Uterus (tissue), 4 donors: ENCODE measurements at places on chromosomes 5 and 9. TPM values are rescaled to one million over a fixed set of nuclear protein-coding genes. Genes with fewer than 3 reads are reported as not detected.

TEX10 gene
- total RNA-seq: 22.8 TPM

CPLANE1 gene
- total RNA-seq: 22.4 TPM

PRDM9 gene
- not detected for total RNA-seq

F2RL1 gene
- total RNA-seq: 2.1 TPM

SNCAIP gene
- 44.1 TPM for total RNA-seq

CAMK2A gene
- 6.7 TPM for total RNA-seq

GRCh38 chr5:76445063-76445462, 42.0 kb downstream of the IQGAP2 start:
- no peaks in the 10 kb centered on the region for H3K36me3 ChIP-seq
- no peak overlapping the region for H3K27ac ChIP-seq
- no peaks in the 10 kb centered on the region for H3K27me3 ChIP-seq
- H3K4me3 ChIP-seq: no peak overlapping the region

DNA sequence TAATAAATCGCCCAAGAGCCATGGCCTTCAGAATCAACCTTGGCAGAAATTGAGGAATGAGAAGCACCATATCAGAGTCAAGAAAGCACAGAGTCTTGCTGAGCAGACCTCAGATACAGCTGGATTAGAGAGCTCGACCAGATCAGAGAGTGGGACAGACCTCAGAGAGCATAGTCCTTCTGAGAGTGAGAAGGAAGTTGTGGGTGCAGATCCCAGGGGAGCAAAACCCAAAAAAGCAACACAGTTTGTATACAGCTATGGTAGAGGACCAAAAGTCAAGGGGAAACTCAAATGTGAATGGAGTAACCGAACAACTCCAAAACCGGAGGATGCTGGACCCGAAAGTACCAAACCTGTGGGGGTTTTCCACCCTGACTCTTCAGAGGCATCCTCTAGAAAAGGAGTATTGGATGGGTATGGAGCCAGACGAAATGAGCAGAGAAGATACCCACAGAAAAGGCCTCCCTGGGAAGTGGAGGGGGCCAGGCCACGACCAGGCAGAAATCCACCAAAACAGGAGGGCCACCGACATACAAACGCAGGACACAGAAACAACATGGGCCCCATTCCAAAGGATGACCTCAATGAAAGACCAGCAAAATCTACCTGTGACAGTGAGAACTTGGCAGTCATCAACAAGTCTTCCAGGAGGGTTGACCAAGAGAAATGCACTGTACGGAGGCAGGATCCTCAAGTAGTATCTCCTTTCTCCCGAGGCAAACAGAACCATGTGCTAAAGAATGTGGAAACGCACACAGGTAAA, 4.5 kb downstream of the NFX1 start:
- no peaks in the 10 kb centered on the region for H3K36me3 ChIP-seq
- H3K4me3 ChIP-seq: no peak overlapping the region
- H3K27ac ChIP-seq: no peak overlapping the region
- no peak for DNase-seq
- H3K27me3 ChIP-seq: no peaks in the 10 kb centered on the region
